ENCODE measurements at places on chromosomes 2 and 18.

- DNase-seq: no peak
These were observed 93.8 kb downstream of the PMAIP1 start for GRCh38 chr18:59993560-59993959.

- DNase-seq: no peak
These were observed 209.2 kb upstream of the CDH19 start for GRCh38 chr18:66813138-66813537.

DNA sequence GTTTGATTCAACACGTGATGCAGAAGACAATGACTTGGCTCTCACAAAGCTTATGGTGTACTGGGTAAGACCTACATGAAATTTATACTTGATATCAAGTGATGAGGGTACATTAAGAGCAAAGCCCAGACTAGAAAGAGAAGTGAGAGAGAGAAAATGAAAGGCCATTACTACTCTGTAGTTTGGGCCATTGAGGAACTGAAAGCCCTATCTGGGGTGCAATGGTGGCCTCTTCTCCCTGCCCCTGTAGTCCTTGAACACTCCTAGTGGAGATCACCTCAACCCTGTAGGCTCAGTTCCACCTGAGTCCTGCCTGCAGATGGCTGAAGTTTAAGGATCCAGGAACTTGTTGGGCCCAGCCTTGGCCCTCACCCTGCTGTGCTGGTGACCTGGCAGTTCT lies 569.8 kb upstream of the MEX3C start:
- no peak for DNase-seq

- DNase-seq: peak; percentile 61
These were observed at the start of gene ANTXR1 for GRCh38 chr2:69013142-69013839. Gene ANTXR1 (plus strand): TSS chr2:69013179. CDS start chr2:69013500, 321 bp downstream.

DNA sequence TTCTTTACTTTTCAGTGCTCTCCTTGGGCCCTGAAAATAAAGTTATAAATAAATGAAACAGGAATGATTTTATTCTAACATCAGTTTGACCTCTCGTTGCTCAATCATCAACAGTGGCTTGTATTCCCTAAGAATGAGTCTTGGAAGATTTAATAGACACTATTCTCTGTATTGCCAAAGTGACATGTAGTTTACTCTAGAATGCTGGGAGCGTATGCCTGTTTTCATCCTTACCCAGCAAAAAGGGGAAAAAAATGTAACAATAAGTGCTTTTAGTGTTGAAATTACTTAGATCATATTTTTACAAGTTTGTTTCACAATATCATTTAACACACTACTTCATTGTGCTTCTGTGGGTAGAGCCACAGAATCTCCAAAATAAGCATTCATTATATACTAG lies 240.6 kb upstream of the CWC22 start:
- no peak for DNase-seq

GRCh38 chr2:180933332-180933731 lies 47.1 kb upstream of the UBE2E3 start:
- no peak for DNase-seq

DNA sequence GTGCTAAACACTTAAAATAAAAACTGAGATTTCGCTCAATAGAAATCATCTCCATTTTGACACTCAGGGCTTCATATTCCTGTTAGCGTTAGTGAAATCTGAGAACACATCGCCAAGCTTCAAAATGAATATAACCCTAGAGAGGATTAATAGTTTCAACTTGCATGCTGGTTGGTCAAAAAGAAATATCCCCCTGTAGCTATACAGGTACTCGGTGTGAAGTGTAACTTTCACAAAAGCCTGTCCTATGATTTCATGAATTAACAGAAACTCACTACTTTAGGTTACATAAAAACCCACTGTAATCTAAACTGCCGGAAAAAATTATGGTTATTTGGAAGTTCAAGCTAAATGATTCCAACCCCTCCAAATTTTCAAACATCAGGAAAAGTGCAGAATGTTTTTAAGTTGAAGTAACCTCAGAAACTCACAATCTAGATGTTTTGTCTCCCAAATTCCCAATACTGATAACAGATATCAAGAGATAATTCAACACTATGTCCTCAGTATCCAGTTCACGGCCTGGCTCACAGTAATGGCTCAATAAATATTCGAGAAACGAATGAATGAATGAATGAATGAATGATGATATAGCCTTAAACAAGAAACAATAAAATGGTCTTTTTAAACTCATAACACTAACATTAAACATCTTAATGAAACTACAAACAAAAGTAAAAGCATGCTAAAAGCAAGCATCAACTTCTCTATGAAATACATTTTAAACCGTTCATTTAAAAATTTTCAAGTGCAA lies 2.5 kb downstream of the TLK1 start:
- DNase-seq: no peak

GRCh38 chr2:77018219-77018618 lies 504.0 kb downstream of the LRRTM4 start:
- DNase-seq: no peak

DNA sequence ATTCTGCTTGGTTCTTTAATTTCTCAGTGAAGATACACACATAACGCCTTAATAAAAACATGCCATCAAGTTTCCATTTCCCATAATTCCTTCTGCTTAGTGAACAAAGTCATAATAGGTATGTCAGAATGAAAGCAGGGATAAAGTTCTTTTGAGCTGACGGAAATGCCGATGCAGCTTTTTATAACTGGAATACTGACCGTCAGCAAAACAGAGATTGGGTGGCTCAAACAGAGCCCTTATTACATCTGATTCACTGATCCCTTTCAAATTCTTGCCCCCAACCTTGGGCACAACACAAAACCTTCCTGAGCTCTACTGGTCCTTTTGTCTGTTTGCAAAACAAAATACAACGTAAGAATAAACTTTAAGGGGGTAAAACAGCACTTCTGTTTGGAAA lies 140.4 kb downstream of the CDH2 start:
- DNase-seq: no peak

GRCh38 chr2:170201734-170202393 lies 23.9 kb downstream of the MYO3B start:
- DNase-seq: no peak

GRCh38 chr2:96116879-96117533 lies 635 bp upstream of the ADRA2B start:
- DNase-seq: peak; percentile 43

DNA sequence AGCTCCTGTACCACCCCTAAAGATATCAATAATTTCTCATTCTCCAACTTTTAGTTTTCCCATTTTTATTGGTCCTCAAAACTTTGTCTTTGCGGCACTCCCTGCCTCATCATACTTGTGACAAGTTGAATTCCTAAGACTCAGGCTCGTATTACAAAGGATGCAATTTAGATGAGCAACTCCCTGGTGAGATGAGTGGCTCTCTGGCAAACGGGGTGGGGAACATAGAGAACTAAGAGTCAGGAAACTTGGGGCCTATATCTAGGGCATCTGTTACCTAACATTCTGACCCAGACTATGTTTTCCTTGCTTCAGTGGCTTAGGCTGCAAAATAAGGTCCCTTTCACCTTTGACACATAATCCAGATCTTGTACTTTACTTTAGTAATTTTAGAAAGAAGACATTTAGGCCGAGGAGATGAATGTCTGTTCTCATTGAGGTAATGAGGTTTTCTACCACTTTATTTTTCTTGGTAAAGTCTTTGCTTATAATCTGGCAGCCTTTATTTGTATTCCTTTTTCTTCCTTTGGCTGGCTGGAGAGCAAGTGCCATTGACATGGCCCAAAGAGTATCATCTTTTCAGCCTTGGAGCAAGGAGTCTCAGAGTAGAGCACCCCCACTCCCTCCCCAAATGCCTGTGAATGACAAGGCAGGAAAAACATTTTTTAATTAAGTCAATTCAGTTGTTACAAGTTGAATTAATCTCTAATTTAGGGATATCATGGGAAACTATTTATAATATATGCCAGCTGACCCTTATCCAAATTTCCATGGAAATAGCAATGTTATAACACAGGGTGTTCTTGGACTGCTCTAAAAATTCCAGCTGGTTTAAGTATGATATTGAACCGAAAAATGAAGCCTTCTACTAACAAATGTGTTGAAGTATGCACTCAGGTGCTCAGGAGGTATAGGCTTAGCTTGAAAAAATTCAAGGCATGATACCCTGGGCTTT lies 15.2 kb downstream of the TSPYL6 start:
- no peak for DNase-seq

- no peak for DNase-seq
These were observed 106.8 kb downstream of the ALPK2 start for GRCh38 chr18:58522132-58522531.

DNA sequence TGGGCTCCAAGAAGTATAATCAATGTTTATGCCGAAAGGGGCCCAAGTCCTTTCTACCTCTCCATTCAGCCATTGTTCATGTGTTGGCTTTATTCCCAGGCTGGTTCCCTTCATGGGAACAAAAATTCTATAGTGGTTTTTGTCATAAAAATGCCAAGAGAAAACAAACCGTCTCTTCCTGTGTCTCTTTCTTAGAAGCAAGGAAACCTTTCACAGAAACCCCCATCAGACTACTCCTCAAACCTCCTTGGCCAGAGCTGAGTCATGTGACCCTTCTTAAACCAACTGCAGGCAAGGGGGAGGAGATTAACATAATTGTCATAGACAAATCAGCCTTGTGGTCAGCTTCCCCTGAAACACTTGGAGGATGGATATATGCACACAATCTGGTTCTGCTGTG lies 75.1 kb upstream of the TANK start:
- DNase-seq: no peak

DNA sequence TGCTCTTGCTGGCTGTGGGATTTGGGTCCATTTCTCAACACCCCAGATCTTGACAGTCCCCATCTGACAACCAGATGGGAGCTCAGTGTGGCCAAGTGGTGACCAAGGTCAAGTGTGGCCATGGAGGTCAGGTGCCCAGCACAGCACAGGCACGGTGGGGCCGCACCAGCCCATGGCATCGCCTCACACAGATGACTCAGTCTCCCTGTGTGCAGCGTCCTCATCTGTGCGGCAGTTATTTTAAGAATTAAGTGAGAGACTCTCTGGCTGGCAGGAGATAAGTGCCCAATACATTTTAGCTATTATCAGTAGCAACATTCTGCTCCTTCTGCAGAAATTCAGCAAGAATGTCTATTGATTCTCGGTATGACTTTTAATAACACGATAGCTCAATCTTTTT lies 167.2 kb downstream of the DDX1 start:
- no peak for DNase-seq

DNA sequence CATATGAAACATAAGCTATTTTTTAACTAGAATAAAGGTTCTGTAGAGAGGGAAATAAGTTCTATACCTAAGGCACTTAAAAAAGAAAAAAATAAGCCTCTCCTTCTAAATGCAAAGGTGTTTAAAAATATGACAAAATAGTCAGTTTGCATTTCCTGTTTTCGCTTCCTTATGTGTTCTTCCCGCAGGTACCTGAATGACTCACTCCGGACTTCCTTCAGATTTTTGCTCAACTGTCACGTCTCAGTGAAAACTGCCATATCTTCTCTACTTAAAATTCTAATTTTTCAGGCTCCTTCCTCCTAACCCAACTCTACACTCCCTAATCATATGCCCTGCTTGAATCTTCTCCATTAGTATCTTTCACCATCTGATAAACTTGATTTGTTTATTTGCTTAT lies 1333.1 kb downstream of the LRP1B start:
- DNase-seq: no peak

DNA sequence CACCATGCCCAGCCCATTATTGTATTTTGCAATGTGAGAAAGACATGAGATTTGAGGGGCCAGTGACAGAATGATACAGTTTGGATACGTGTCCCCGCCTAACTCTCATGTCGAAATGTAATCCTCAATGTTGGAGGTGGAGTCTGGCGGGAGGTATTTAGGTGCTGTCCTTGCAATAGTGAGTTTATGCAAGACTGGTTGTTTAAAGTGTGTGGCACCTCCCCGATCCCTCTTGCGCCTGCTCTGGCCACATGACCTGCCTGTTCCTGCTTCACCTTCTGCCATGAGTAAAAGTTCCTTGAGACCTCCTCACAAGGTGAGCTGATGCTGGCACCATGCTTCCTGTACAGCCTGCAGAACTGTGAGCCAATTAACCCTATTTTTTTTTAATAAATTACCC lies 16.6 kb downstream of the CNDP1 start:
- no peak for DNase-seq

DNA sequence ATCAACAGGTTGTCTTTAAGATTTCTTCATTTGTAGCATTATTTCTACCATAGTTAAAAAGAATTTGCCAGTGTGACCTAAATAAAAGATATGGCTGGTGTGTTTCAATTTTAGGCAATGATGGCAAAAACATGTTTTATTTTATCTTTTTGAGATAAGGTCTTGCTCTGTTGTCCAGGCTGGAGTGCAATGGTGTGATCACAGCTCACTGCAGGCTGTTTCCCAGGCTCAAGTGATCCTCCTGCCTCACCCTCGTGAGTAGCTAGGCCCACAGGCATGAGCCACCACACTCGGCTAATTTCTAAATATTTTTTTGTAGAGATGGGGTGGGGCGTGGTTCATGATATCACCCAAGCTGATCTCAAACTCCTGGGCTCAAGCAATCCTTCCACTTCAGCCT lies 47.0 kb upstream of the COBLL1 start:
- no peak for DNase-seq

- no peak for DNase-seq
These were observed 608.7 kb upstream of the REG3G start for GRCh38 chr2:78416625-78417300.

DNA sequence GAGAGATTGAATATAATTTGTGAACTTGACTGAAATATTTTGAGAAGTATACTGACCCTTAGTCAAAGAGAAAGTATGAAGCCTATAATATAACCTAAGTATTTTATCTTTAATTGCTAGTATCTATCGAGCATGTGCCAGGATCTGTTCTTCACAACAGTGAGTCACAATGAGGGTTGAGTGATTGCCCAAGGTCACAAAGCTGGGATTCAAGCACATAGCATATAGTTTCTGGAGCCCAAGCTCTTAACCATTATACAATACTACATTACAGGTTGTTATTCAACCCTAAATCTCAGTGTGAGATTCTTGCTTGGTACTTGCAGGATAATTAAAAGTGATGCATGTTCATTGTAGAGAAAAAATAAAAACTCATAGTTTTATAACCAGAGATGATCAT lies 97.2 kb downstream of the RAB3GAP1 start:
- no peak for DNase-seq

DNA sequence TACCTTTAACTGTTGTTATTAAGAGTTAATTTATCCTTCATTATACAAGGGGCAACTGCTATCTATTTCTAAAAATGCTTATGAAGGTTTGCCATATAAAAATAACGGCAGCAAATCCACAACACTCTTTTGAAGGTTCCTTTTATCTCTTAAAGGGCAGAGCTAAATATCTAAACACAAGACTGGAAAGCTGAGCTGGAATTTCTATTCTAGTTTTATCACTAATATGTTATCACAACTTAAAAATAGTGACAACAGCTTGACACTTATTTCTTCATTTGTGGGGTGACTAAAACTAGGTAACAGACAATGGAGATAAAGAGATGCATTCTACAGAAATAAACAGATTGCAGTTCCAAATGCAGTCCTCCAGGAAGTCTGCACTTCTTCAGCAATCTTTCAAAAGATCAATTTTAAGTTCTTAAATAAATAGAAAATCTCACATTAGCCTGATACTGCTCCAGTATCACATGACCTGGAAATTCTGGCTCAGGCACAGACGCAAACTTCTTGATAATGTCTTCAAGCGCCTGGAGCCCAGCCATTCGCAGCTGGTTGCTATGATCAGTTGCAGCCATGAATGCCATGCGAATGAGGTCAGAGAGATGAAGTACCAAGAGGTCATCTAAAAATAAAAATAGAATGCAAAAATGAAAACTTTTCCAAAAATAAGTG lies 54.0 kb upstream of the STRN start:
- no peak for DNase-seq

- DNase-seq: no peak
These were observed 47.7 kb upstream of the WDR75 start for GRCh38 chr2:189393440-189394111.

GRCh38 chr18:59689756-59690155 lies 7.5 kb downstream of the CCBE1 start:
- no peak for DNase-seq

Measured in G401 (cell line).